ENCODE measurements at places on chromosomes 3 and 15.
A peak's percentile ranks its signal among the peaks of the same experiment; 100 is the strongest.

DNA sequence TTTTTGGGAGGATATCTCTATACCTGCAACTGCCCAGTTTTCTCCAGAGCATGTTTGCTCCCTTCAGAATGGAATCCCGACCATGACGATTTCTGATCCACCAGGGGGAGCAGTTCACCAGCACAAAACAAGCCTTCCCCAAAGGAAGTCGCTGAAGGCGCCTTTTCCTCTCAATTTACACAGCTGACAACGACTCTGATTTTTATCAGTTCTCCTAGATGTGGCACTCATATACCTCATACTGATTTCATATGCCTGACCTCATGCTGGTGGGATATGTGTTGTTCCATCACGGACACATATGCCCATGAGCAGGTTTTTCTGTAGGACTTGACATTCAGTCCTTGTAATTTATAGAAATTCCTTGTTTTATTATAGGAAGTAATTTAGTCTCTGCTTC is 1028.2 kb downstream of the MCTP2 start:
- DNase-seq: peak; percentile 50

DNA sequence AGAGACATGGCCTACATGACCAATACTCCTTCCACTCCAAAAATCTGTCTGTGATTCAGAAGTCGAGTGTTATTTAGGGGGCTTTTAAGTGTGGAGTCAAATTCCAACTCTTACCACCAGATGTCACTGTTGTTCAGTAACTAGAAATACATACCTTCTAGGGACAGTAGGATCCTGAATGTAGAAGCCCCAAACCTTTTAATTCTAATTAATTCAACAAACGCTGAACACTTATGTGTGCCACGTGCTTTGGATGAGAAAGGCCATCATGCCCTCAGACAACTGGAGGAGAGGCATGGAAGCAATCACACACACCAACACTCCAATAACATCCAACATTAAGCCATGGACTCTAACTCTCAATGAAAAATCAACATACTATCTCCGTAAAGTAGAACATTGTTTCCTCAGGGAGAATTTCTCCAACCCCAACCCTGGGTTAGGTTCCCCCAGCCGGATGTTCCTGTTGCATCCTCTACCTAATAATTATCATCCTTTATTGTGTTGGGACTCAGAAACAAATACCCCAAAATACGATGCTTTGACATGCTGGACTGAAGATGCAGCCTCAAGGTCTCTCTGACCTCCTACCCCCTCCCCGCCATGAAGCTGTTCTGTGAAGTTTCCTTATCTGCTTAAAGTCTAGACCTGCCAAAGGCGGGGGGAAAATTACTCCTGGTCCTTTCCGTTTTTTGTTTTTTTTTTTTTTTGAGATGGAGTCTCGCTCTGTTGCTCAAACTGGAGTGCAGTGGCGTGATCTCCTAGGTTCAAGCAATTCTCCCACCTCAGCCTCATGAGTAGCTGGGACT is 8.0 kb upstream of the CCDC13 start:
- no peak for DNase-seq

- DNase-seq: peak; percentile 17
Observed at GRCh38 chr3:30934208-30934550, 39.7 kb upstream of the GADL1 start.

DNA sequence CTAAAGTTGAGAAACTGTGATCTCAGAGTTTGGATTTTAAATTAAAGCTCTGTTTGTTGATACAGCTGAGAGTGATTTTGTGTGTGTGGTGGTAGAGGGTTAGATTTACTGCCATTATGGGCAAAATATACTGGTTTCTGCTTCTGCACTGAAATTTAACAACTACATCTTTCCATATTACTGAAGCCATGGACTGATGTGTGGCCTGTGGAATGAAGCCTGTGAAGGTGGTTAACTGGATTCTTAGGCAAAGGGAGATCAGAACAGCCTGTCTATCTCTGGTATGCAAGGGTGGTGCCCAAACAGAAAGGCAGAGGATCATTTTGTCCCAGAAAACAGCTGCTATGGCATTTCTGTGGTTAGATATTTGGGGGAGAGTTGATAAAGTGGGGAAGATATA is 297.3 kb upstream of the THBS1 start:
- no peak for DNase-seq

DNA sequence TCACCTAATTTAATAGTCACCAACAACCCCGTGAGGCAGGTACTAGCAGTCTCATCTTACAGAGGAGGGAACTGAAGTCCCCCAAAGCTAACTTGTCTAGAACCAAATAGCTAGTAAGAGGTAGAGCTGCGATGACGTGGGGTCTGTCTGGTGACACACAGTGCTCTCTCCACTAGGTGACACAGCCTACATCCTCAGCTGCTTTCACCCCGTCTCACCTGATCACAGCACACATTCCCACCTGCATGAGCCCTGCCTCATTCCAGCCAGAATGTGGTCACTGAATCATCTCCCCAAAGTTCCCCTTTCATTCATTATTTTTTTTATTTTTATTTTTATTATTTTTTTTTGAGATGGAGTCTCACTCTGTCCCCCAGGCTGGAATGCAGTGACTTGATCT is 21.3 kb upstream of the MAGEF1 start:
- DNase-seq: no peak

GRCh38 chr3:128461731-128462130 is 5.0 kb downstream of the DNAJB8 start:
- DNase-seq: no peak

DNA sequence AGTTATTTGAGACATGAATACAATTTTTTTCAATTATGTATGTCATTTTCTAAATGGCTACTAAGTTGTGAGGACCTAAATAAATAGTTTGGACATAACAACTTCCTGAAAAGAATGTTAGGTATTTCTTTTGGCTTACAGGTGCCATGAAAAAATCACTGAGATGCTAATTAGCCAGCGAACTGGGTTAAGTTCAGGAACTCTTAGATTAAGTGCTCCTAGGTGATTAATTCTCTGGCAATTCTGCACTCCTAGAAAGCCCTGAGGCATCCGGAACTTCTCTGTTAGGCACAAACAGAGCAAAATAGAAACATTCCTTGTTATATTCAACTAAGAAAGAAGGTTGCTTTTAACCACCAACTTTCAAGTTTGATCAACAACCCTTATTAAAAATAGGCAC is 192.3 kb downstream of the STAG1 start:
- DNase-seq: no peak

DNA sequence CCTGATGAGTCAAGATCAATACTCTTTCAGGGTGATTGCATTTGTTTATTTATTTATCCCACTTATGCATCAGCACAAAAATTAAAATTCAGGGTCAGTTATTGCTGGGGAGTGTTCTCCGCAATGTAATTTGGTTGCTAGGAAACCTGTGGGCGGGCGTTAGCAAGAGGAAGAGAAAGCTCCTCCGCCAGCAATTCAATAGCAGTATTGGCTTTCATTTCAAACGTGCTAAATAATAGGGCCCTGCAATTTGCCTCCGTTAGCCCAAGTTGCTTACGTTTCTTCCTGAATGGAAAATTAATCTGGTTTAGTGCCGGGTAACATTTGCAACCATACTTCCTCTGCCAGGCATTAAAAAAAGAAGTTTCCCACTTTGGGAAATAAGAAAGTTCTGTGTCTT is 35.5 kb upstream of the PLCL2 start:
- DNase-seq: no peak

DNA sequence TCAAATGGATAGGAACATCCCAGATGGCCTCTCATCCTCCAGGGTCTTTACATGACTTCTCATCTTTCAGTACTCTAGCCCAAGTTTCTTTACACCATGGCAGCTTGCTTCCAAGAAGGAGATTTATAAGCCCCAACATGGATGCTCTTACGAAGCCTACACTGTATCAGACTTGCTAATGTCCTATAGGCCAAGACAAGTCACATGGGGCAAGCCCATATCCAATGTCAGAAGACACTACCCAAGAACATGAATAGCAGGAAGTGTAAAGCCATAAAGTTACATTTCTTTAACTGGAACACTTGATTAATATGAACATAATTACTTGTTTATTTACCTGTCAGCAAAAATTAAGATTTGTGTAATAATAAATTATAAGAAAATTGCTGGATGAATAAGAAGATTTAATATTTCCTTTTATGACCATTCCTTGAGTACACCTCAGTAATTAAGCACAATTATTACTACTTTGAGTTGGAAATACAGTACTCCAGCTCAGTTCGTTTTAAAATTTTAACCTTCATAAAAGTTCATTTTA is 5.1 kb downstream of the SPESP1 start:
- DNase-seq: no peak

- no peak for DNase-seq
Observed at GRCh38 chr3:9217784-9218513, 31.5 kb downstream of the SRGAP3 start.

GRCh38 chr15:65246026-65246714 is 34.9 kb upstream of the CILP start:
- DNase-seq: no peak

GRCh38 chr15:92810418-92811138 is 89.5 kb upstream of the CHD2 start:
- DNase-seq: no peak

DNA sequence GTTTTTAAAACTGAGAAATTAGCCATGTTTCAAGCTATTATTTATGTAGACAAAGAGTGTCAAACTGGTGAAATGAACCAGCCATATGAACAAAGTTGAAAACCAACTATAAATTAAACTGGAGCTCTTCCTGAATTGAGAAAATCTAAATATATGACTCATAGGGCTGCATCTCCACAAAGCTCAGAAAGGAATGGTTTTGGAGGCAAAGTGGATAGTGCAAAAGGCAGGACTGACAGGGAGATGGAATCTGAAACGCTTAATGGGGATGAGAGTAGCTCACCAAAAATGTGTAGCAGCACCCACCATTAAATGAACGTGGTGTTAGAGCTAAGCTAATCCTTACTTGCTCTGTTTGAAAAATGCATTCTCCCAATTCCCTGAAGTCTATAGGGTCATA is 1066.0 kb downstream of the AGBL1 start:
- no peak for DNase-seq

GRCh38 chr15:74384881-74385643 is 17.6 kb upstream of the CYP11A1 start:
- DNase-seq: no peak

DNA sequence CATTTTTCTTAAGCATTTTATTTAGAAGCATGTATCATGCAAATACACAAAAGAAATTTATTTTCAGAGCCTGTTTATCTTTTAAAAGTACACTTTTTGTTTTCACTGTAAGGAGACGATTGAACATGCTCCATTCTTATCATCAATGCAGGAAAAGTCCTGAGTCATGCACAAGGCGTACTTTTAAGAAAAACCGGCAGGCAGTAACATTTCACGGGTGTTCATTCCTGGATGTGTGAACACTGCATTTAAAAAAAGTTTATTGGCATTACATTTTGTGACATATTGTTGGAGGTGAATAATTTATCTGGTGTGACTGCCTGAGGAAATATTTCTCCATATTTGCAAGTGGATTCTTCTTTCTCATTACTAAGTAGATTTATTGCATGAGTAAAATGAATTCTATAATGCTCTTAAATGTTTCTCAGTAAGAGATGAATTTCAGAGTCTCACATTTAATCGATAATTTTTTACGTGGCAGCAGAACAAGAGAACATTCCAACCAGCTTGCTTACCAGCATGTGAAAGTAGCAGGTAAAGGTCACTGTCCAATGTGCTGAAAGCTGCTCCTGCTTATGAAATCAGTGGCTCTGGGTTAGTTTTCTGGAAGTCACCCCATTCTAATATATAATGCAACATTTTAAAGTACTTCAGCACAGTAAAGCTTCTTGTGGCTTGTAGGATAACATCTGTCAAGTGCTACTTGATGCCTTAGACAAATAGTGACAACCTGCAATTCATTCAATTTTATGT is 87.0 kb downstream of the SV2B start:
- no peak for DNase-seq

- no peak for DNase-seq
Observed at GRCh38 chr3:193481436-193481835, 73.3 kb downstream of the ATP13A4 start.

DNA sequence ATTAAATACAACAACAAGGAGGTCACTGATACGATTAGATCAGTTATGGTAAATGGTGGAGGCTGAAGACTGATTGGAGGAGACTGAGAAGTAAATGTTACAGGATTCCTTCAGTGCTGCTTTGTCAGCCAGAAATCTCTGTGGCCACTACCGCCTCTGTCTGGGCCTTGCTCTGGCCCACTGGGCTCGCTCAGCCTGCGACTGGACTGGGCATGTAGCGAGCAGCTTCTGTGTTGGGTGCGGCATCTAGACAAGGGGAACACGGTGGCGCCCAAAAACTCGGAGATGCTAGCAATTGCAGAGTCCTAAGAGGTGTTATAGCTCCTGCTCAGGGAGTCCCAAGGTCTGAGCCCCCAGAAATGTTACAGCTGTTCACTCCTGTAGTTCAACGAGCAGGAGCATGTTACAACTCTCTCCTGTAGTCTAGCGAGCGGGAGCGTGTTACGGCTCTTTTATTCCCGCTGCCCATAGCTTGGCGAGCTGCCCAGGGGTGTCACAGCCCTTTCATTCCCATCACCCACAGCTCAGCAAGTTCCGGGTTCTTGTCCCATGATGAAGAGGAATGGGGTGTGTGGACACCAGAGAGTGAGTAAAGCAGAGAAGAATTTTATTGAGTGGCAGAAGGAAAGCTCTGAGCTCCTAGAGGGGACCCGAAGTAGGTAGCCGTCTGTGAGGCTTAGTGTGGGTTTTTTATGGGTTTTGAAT is 24.7 kb downstream of the SLC15A2 start:
- no peak for DNase-seq

DNA sequence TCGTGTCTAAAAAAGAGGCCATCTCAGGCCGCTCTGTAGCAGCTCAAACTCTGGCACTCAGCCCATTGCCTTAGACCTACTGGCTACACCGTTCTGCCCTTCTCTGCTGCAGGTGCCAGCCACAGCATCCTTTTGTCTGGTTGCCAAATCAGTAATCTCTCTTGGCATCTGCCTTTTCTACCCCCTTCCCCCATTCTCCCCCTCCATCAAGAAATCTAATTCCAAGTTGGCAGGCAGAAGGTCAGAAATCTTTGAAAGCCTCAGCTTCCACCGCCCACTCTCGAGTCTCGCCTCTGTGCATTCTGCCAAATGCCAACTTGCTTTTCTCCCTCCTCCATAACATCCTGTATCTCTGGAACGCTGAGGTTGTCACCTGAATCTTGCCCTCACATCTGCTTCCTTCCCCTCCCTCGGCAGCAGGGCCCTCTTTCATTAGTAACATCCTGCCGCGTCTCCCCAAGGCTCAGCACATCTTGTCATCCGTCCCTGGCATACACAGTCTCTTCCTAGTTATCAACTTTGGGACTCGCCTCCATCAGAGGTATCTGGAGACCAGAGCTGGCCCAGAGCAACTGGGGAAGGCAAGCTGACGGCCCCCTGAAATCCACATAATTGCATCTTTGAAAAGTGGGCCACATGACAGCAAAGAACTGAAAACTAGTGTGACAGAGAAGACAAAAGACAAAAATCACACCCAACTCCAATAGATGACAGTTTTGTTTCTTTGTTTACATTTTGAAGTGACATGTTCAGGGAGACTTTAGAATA is 312.0 kb upstream of the CCDC54 start:
- DNase-seq: no peak

- no peak for DNase-seq
Observed at GRCh38 chr15:99017322-99017701, 9.7 kb upstream of the PGPEP1L start.

- DNase-seq: no peak
Observed at GRCh38 chr3:129557548-129557894, 14.5 kb downstream of the H1-8 start.
